ENCODE measurements at places on chromosomes 4 and X.

DNA sequence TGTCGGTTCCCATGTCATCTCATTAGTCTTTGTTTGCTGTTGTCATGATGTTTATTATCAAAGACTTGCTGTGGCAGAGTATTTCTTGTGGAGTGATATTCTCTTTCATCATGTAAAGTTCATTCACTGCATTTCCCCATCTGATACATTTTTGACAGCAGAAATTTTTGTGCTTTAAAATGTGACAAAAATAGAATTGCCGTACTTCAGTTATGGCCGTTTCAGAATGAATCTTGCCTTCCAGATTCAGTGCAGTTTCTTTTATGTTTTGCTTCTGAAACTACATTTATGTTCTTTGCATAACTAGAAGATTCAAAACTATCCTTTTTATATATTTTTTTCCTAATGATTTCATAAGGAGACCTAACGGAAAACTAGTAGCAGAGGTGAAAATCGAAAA, 10.0 kb downstream of the CSTF2 start:
- DNase-seq = no peak

GRCh38 chrX:29470030-29470429, 745.3 kb upstream of the MAGEB2 start:
- DNase-seq = no peak

DNA sequence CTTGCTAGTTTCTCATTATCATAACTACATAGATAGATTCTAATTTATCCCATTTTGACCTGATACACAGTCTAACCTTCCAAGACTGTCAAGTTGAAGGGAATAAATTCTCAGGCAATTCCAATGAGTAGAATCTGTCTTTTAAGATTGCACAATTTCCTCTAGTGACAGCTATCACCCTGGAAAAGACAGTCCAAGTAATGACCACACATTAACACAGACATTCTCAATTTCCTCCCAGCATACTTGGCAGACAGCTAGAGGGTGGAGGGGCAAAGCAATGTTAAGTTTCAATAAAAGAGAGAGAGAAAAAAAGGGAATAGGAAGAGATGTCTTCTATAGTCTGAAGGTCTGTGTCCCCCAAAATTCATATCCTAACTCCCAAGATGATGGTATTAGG, 234.7 kb downstream of the LDB2 start:
- DNase-seq = no peak

DNA sequence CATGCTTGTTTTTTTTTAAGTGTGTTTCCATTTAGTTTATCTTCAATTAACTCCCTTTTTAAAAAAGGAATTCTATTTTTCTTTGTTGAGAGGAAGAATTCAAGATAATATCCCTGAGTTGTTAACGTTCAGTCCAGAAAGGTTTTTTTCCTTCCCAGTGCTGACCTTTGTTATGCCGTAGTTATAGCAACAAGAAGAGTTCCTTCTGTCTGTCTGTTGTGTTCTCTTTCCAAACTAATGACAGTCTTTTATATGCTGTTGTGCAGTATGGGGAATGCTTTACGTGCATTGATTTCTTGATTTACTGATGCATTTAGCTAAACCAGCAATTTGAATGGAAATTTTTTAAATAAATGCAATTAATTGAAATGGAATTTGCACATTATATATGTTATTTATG, 6.6 kb upstream of the CXXC4 start:
- DNase-seq = no peak

DNA sequence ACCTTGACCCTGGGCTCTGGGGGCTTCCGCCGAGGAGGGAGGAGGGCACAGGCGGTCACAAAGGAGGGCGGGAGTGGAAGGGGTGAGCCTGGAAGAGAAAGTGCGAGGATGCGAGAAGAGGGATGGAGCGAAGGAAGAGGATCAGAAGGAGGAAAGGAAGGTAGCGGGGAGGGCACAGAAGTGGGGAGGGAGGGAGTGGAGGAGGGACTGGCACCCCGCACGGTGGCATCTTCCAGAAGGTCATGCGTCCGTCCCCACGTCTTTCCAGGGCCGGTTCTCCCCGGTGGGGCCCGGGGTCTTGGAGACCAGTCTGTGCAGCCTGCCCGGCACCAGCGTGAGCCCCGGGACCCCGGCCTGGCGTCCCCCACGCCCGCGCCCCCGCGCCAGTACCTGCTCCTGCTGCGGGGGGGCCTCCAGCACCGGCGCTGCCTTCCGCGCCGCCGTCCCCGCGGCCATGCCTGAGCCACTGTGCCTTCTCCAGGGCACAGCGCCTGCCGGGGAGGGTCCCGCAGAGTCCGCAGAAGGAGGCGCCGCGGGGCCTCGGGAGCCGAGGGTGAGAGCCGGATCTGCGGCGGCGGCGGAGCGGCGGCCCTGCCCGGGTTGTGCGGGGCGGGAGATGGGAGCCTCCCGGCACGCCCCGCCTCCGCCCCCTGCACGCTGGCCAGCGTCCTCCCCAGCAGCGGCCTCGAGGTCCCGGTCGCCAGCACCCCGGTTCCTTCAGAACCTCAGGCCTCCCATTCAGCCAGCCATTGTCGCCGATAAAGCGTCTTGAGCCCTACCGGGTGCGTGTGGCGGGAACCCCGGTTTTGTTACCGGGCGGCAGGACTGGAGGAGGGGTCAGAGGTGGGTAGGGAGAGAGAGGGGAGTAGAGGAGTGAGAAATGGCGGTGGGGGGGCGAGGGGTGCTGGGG, at the start of gene RNF175:
Gene RNF175 (minus strand): TSS at position 618 of the 910 bp plus-strand sequence. CDS start 162 bp downstream, at position 456.
- DNase-seq = no peak

- no peak for DNase-seq
Observed at GRCh38 chrX:118595501-118596042, 100.0 kb downstream of the DOCK11 start.

DNA sequence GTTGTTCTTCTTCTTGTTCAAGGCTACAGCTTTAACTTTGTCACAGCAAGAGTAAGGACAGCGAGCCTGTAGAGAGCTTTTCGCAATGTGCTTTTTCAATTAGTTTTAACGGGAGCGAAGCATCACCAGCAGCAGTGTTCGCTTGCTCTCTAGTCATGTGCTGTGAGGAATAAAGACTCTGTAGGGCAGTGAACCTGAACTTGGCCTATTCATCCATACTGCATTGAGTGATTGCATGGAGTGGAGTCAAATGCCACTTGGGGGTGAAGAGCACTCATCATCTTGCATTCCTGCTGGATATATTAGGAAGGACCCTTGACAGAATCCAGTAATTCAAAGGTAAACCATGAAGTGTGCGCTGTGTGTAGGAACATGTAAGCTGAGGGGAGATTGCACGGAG, 240.0 kb downstream of the FRMPD4 start:
- DNase-seq = peak; percentile 20

DNA sequence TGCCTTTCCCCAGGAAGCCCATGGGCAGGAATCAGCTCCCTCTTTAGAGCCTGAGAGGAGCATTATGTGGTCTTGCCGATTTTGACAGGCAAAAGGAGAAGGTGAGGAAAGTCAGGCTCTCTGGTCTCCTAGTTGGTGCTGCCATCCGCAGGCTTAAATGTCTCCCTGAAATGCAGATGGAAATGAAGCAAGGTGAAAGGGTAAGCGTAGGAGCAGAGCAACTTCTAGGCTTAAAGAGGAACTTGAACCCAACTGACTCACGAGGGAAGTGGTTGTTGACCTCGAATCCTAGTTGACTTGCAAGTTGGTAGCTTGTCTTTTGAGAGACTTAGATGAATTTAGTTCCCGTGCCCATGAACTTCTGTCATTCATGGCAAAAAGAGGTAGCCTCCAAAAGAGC, 205.9 kb downstream of the PTTG2 start:
- no peak for DNase-seq

- peak; percentile 86 for DNase-seq
Observed at GRCh38 chr4:183840311-183840710, 64.8 kb upstream of the STOX2 start.

GRCh38 chr4:6845027-6845426, 62.5 kb downstream of the KIAA0232 start:
- no peak for DNase-seq

- DNase-seq = no peak
Observed at GRCh38 chrX:10010686-10011085, 43.5 kb downstream of the CLDN34 start.

- no peak for DNase-seq
Observed at GRCh38 chrX:18810416-18810815, 103.0 kb downstream of the PPEF1 start.

GRCh38 chrX:44071847-44072551, 98.8 kb upstream of the NDP start:
- no peak for DNase-seq

DNA sequence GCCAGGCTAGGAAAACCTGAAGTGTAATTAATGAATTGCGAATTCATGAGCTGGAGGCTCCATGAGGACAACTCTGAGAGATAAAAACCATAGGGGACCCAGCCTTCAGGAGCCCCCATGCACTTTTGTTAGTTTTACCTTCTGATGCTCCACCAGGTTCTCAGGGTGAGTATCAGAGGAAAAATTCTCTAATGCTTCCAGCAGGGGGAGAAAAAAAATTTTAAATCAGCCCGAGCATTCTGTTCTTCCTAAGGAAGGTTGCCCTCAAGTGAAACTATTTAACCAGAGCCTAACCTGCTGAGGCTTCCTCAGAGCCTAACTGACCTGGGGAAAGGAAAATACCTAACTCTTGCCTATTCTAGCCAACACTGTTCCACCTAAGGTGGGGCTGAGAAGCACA, 552.6 kb downstream of the PPARGC1A start:
- DNase-seq = no peak

DNA sequence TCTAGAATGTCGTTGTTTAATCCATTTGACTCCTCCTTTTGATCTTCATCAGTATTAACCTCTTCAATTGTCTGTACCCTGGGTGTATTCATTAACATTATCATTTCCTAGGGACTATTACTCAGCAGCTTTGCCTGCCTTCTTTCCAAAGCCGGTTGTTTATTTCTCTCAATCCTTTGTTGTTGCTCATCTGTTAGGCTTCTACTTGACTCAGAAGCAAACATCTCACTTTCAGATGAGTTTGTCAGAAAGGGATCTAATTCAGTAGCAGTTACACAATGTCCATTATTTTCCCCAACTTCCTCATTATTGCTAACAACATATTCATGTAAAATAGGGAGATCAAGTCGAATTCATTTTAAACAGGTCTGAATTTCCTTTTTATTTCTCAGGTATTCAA, 22.1 kb upstream of the HSD17B10 start:
- DNase-seq = no peak

- no peak for DNase-seq
Observed at GRCh38 chr4:56370377-56370776, 16.9 kb downstream of the AASDH start.

- DNase-seq = no peak
Observed at GRCh38 chr4:103111598-103111997, 12.0 kb upstream of the BDH2 start.

GRCh38 chr4:24979554-24979953, 51.2 kb downstream of the LGI2 start:
- DNase-seq = no peak

DNA sequence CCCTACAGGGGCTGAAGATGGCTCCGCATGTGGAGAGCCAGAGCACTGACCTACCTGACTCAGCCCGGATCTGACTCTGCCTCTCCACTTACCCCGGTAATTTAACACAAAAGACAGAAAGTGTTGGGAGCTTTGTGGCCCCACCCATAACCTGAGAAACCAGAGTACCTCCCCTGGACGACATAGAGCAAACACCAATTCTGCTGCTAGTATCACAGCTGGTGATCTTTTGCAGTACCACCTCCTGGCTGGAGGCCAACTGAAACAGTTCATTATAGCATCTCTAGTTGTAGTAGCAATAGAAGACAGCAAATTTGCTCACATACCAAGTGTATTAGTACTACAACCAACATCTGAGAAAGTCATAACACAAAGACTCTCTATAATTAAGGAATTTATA, 443.9 kb downstream of the KLHL4 start:
- DNase-seq = no peak

DNA sequence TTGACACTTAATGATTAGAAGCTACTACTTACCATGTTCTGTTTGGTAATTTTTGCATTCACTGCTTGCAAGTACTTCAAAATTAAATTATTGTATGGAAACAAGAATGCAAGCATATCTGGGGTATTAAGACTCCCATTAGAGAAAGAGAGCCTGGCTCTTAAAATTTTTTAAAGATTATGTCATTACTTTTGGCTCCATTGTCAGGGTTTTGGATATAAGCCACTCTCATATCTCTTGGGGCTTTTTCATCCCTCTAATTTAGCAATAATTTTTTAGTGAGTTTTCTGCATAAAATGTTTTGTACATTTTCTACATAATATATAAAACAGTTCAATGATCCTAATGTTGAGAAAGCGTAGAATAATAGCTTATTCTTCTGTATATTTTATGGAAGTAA, 49.4 kb downstream of the SLC9A6 start:
- no peak for DNase-seq

DNA sequence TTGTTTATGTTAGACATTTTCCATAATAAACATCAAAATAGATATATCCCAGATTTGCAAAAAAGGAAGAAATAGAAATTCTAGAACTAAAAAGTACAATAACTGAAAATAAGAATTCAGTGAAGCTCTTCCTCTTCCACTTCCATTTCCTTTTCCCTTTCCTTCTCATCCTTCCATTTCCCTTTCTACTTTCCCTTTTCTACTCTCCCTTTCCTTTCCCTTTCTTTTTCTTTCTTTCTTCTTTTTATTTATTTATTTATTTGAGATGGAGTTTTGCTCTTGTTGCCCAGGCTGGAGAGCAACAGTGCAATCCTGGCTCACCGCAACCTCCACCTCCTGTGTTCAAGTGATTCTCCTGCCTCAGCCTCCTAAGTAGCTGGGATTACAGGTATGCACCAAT, 30.6 kb upstream of the OPHN1 start:
- no peak for DNase-seq

GRCh38 chrX:149069899-149070298, 435.2 kb downstream of the IDS start:
- DNase-seq = no peak

GRCh38 chr4:145920205-145920604, 18.4 kb downstream of the ZNF827 start:
- no peak for DNase-seq

DNA sequence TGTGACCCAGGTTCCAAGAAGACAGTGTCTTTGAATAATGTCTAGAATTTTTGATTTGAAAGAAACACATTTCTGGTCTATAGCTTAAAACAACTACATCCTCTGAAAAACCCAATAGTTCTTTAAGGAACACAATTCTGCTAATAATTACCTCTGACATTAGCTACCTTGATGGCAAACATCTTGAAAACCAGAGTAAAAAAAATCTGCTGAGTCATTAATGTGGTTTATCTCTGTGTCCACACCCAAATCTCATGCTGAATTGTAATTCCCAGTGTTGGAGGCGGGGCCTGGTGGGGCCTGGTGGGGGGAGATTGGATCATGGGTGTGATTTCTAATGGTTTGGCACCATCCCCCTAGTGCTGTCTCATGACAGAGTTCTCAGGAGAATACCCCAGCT, 1233.8 kb downstream of the NLGN4X start:
- no peak for DNase-seq

All from renal pelvis (tissue), 12 donors.